ENCODE measurements at places on chromosomes 16 and 17.

DNA sequence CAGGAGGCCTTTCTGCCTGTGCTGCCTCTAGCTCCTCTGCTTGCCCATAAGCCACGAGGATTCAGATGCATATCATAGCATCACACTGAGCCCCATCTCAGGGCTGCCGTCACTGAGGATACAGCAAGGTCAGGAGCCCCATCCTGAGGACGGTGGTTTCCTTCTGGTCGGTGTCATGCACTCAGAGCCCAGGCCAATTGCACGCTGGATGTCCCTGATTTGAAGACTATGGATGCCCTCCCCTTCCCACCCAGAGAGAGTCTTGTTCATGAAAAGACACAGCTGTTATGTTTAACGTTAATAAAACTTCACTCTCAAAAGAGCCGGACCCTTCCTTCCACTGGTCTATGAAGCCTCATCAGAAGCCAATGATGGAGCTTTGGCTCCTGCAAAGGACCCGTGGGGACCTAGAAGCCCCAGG, 19.9 kb downstream of the COTL1 start:
- DNase-seq = no peak

DNA sequence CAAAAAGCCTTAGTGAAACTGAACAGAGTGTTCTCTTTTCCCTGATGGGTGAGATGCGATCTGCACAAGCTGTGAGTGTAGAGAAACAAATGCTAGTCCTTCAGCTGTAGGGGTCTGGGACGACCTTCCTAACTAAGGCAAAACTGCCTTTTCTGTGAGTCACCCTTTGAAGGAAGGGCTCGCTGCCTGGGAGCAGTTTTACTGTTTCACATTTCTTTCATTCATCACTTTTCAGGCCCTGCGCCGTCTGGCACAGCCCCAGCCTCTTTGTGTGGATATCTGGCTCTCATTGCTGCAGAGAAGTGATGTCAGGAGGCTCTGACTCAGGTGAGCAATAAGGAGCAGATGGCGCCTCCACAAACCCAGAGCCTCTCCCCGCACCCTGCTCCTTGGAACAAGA, 57.4 kb downstream of the HS3ST3A1 start:
- DNase-seq = no peak

GRCh38 chr17:43568506-43569082, 22.5 kb upstream of the ETV4 start:
- DNase-seq = no peak

- DNase-seq = no peak
Measured at GRCh38 chr17:9811537-9811936, 10.3 kb downstream of the GSG1L2 start.

DNA sequence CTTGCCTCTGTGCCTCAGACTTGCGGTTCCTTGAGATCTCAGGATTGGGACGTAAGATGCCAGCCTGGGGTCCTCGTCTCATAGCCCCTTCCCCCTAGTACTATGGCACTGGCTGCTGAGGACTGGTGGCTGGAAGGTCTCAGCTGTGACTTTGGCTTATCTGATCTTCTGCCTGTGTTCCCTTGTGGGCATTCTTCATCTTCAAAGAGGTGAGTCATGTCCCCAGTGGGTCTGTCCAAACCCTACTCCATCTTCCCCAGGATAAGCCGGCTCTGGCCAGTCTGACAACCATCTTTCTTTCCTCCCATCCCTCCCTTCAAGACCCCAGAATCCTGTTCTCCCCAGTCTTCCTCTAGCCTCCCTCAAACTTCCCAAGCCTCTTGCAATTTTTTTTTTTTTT, 3.6 kb downstream of the CD19 start:
- no peak for DNase-seq

Data from NCI-H1092 treated with DMSO at 0.1 percent for 48 hours (cell line).